Glutamatergic neuron (in vitro differentiated cells): ENCODE measurements at places on chromosomes 2 and 18. TPM values are rescaled to one million over a fixed set of nuclear protein-coding genes. Genes with fewer than 3 reads are reported as not detected.

DNA sequence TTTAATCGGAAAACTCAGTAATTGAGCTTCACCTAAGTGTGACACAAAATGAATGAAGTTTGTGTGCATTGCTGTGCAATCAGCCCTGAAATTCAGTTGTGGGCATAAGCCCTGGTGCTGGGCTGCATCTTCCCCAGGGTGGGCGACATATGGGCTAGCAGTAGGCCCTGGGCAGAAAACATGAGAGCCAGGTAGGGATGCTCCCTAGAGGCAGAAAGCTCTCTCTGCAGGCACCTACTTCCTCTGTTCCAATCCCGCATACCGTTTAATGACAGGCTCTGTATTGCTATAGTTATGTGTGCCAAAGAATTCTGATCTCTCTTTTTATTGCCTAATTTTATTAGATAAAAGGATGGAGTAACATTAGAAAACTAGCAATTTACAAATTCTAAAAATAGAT lies 456.7 kb downstream of the NRXN1 start:
- DNase-seq, result peak; percentile 21

- no peak for DNase-seq
Observed at GRCh38 chr2:147663153-147663961, 181.5 kb upstream of the ACVR2A start.

GRCh38 chr18:74139411-74139810 lies 8.2 kb downstream of the FBXO15 start:
- no peak for DNase-seq

Gene IL1RL1
- total RNA-seq, result not detected

Gene CCDC150
- total RNA-seq, result 25.6 TPM

GRCh38 chr2:99445065-99445464 lies 44.8 kb downstream of the REV1 start:
- DNase-seq, result no peak

GRCh38 chr2:222865301-222865700 lies 4.5 kb downstream of the ACSL3 start:
- no peak for DNase-seq

- DNase-seq, result no peak
Observed at GRCh38 chr18:9619545-9619944, 5.2 kb upstream of the PPP4R1 start.

Gene NGEF
- 7.2 TPM for total RNA-seq

- no peak for DNase-seq
Observed at GRCh38 chr18:22108674-22109073, 60.7 kb upstream of the GATA6 start.

Gene RSAD2
- total RNA-seq, result not detected

- no peak for DNase-seq
Observed at GRCh38 chr2:156625360-156626170, 189.4 kb downstream of the GPD2 start.

DNA sequence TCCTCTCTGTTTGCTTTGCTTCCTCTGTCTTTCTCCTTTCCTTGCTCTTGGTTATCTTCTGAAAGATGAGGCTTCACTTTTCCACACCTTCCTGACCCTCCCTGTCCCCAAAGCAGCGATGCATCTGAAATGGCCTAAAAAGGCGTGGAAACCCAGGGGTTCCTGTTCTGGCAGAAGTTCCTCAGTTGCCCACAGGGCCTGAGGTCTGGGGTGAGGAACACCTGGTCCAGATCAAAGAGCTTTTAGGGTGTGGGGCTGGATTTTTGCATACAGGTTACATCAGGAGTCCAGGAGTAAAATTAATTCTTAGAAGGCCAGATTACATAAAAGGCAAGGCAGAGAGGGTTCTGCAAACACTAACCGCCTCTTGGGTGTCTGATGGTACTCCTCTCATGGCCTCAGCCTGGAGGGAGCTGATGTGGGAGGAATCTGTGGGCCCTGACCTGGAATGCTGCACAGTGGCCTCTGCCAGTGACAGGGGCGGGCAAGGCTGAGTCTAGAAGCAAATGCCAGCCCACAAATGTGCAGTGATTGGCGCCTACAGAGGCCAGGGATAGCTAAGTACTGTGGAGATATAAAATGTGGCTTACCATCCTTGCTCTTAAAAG lies 41.8 kb downstream of the INPP4A start:
- no peak for DNase-seq

Gene ICOS
- total RNA-seq, result not detected

DNA sequence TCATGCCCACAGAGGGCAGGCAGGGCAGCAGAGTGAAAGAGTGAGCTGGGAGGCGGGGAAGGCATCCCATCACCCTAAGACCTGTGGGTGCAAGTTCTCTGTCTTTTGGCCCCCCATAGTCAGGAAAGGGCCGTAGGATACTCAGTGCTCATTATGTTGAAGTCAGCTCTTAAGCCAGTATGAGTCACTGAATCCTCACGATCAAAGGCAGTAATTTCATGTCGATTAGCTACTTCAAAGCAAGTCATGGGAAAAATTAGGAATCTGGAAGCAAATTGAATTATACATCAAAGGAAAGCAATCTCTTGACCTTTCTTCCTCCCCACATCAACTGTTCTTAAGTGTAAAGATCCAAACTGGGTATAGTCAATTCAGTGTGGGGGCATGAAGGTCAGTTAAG lies 178.9 kb downstream of the FHOD3 start:
- DNase-seq, result no peak

DNA sequence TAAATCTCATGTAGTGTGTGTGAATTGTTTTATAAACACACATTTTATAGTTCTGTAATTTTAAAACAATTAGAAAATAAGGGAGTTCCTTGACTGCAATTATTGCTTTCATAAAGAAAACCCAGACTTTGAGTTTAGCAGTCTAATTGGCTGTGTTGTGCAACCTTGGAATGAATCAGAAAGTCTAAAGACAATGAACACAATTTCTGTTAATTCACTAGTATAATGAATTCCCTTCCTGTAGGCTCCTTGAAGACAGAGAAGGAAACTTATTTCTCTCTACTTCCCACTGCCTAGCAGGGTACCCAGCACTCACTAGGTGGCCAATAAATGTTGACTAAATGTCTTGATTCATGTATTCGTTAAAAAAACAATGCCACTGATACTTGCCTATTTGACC lies 79.9 kb downstream of the ANTXR1 start:
- DNase-seq, result no peak

GRCh38 chr2:189854940-189855339 lies 70.7 kb downstream of the PMS1 start:
- no peak for DNase-seq

- DNase-seq, result no peak
Observed at GRCh38 chr18:42414756-42415454, 459.9 kb downstream of the PIK3C3 start.

DNA sequence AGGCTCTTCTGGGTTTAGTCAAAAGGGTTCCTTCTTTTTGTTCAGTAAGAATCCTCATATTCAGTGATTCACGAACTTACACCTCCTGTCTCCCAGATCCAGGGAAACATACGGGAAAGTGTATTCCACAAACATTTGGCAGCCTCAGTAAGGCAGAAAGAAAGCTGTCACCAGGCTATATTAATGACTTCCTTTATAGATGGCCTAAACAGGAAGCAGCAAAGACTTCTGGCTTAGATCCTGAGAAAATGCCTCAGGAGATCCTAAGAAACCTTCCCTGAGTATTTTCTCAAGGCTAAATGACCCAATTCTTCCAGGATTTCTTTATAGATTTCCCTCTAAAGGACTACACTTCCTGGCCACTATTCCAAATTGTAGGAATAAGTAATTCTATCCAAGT lies 1995.5 kb upstream of the CELF4 start:
- no peak for DNase-seq
